ENCODE measurements at places on chromosomes 5 and 9.

- no peak for DNase-seq
Observed at GRCh38 chr9:30348904-30349303, 2035.5 kb upstream of the ACO1 start.

DNA sequence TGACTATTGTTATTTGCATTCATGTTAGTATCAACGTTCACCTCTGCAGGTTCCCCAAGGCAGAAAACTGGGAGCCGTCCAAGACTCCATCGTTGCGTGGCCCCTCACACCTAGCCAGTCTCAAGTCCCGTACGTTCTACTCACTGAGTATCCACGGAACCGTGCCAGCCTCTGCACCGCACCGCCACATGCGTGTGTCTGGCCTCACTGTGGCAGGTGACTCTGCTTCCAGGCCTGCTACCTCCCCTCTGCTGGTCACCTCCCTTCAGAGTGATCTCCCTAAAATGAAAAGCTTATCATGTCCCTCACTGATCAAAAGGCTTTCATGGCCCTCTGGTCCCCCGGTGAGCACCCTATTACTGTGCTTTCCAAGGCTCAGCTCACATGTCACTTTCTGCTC is 108.1 kb downstream of the GABBR2 start:
- no peak for DNase-seq

- DNase-seq, result no peak
Observed at GRCh38 chr9:131174681-131175239, 49.4 kb downstream of the NUP214 start.

DNA sequence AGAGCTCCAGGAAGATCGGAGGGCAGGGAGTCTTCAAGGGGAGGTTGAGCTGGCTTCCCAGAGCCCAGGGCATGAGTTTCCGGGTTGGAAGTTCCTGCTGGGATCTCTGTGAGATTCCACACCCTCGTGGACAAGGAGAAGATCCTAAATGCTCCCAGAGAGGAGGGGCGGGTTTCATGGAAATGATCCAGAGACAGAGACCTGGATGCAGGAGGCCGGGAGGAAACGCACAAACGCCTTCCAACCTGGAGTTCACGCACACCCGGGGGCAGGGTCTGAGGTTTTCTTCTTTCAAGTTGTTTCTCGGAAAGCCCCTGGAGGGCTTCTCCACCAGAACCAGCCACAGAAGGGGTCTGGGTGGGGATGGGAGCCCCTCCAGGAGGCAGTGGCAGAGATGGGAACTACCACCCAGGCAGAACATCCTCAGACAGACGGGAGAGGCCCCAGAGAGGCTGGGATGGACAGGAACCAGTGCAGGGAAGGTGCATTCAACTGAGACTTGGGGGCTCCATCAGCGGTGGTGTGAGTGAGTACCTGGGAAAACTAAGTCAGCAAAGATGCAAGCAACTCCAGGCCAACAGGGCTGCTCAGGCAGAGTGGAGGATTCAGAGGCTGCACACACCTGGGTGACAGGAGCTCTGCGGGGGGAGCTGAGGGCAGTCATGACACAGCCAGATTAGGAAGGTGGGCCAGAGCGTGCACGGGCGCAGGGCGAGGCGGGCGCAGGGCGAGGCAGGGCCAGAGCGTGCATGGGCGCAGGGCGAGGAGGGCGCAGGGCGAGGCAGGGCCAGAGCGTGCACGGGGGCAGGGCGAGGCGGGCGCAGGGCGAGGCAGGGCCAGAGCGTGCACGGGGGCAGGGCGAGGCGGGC is 52.1 kb upstream of the EXOC3 start:
- DNase-seq, result no peak

DNA sequence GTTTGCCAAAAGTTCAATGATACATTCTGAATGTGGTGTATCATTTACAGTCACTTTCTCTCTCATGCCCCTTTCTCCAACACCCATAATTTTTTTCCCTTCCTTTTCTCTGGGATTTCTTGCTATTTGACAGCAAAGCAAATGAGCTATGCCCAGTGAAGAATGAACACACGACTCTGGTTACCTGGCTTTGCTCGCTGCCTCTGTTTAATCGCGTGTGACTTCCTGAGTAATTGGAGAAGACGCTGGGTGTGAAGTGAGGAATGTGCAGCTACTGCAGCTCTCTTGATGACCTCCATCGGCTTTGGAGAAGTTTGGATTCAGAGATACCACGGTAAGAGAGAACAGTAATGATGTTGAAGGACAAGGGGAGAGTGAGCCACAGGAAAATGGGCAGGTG is 651.8 kb downstream of the KIF4B start:
- DNase-seq, result no peak

GRCh38 chr5:112684737-112685136 is 52.9 kb upstream of the APC start:
- no peak for DNase-seq

DNA sequence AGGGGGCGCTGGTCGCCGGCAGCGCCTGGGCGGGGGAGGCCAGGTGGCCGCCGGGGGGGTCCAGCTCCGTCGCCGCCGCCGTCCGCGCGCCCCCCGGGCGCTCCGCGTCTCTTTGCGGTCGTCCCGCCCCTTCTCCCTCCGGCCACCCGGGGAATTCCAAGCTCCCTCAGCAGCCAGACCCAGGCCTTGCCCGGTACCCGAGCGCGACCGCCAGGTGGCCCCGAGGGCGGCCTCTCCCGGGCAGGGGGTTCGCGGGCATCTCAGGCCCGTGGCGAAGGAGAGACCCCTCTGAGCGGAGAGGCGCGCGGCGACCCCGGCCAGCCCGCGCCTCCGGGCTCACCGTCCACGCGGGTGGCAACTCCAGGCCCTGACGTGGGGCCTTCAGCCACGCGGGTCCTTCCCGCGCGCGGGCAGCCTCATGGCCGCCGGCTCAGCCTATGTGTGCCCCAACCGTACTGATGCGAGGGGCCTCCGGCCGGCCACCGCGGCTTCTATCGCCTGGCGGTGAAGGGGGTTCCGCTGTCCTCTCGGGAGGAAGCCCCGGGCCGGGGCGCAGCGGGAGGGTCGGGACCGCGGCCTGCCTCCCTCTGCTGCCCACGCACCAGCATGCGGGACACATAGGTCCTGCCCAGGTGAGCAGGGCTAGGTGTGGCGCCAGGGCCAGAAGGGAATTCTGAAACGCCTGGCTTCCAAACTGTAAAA is 529 bp upstream of the NRARP start:
- peak; percentile 34 for DNase-seq

GRCh38 chr5:23330726-23331125 is 176.7 kb upstream of the PRDM9 start:
- no peak for DNase-seq

DNA sequence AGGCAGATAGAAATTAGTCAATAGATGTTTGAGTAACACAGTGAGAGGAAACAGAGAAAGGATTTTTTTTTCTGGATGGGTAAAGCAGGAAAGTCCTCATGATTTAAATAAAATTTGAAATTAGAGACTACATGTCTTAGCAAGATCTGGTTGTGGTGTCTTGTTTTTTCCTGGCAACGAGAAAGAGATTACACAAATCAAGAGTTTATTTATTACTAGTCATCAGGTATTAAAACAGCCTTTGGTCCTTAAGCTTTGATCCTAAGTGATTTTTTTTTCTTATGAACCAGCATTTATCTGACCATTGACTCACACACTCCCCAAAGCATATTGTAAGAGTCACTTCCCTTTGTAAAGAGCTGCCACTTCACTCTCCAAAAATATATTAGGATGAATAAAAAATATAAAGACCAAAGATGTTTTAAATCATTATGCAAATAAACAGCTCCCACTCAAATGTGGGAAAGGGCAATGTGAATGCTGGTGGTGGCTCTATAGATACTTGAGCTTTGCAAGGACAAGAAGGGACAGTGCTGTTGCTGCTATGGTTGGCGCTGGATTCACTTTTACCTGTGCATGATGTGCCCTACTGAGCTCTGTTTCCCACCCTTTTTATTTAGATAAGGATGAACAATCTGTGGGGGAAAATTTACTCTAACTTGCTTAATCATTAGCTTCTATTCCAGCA is 1726.5 kb downstream of the MAT2B start:
- no peak for DNase-seq

- no peak for DNase-seq
Observed at GRCh38 chr5:154228696-154229095, 38.2 kb downstream of the GALNT10 start.

- DNase-seq, result no peak
Observed at GRCh38 chr9:127428348-127428747, 4.2 kb downstream of the ZNF79 start.

GRCh38 chr5:175554296-175554695 is 75.9 kb downstream of the SFXN1 start:
- DNase-seq, result no peak
